ENCODE measurements at places on chromosomes 6 and 20.

- no peak for DNase-seq
These were observed 111.8 kb upstream of the FRMD1 start for GRCh38 chr6:168190646-168191443.

DNA sequence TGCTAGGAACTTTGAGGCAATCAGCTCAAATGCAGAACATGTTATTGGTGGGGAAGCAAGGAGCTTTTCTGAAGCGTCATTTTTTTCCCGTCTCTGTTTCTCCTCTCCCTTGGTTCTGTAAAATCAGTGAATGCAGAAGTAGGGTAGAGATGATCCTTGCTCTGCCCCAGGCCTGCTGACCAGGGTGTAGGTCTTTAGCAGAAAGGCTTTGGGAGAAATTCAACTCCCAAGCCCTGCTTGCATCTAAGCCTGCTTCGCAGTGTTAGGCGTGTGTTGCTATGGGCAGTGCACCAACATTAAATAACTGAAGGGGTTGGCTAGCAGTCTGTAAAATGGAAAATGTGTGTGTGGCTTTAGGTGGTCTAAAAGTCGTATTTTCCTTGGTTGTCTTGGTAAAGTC, 45.9 kb downstream of the SASH1 start:
- DNase-seq: no peak

GRCh38 chr6:56292505-56293181, 45.3 kb upstream of the COL21A1 start:
- DNase-seq: no peak

DNA sequence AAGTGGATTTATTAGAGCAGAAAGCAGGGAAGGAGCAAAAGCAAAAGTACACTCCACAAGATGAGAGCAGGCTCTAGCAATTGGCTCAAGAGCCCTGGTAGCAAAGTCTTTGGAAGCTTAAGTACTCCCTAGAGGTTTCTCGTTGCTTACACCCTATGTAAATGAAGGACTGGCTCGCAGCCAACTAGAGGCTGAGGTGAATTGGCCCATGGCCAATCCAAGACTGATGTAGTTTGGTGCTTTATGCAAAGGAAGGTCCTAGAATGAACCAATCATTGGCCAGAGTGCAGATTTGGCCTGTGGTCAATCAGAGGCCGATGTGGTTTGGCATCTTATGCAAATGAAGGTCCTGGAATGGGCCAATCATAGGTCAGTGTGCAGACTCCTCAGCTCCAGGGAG, 191.3 kb upstream of the ARID1B start:
- no peak for DNase-seq
